ENCODE measurements at places on chromosomes 3 and 15.

DNA sequence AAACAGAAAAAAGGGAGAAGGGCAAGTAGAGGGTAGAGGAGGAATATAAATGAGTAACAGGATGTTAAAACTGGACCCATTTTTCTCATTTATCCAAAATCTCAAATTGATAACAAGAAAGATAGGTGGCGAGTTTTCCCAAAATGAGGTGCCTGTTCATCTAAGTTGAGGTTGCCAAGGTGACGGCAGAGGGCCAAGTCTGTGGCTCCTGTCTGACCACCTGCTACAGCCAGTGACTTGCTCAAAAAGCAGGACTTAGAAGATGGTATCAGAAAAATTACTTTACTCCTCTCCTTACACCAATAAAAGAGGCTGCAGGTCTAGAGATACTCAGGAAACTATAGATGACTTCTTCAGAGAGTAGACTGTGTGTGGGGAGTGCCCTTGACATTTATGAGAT is 137.6 kb upstream of the ZNF385D start:
- no peak for DNase-seq

DNA sequence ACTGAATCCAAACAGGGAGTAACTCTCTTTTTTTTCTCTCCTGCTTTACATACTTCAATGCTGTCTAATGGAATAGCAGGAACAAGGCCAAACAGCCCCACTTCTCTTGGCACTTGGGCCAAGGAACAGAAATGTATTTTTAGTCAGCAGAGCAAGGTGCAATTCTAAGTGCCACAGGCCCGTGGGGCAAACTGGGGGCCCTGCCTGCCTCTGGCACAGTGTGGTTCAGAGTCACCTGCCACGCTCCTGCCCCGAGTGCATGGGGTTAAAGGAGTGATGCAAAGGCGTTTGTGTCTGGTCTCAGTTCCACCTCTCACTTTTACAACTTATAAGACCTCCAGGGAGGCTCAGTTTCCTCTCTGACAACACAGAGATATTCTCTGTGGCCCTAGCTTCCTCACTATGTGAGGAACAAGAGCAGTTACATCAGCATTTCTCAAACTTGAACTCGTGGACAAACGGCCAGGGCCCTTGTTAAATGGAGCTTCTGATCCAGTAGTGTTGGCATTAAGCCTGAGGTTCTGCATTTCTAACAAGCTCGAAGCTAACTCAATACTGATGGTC is 51.3 kb downstream of the LRIG1 start:
- no peak for DNase-seq

DNA sequence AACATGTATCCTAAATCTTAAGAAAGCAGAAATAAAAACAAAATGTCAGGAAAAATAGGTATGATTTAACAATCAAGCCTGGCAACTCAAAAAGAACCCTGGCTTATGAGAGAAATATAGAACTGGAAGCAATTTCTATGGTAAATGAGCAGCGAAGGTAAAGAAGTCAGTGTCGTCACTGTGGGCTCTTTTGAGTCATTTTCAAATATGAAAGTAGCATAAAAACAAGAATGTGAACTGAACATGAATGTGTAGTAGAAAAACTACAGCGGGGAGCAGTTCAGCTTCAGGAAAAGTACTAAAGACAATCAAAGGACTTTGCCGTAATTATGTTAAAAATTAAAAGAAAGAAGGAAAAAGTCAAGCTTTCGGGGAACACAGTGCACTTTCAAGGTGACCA is 17.5 kb downstream of the LSG1 start:
- no peak for DNase-seq

DNA sequence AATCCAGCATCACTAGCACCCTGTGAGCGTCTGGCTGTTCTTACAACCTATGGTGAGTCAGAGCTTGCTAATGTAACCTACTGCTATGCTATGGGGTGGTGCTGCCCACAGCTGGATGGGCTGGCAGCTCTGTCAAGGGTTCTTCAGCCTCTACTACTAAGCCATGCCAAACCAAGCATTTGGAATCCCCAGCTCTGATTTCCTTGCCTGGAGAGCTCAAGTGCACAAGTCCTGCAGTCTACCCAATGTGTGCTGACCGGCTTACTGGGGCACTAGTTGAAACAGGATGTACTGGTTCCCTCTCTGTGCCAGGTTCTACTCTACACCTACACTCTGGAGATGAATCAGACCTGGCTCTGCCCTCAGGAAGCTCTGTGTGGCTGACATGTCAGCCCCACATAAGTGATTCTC is 4.2 kb downstream of the TEX264 start:
- no peak for DNase-seq

GRCh38 chr3:17039594-17039993 is 154.8 kb downstream of the PLCL2 start:
- DNase-seq: no peak

DNA sequence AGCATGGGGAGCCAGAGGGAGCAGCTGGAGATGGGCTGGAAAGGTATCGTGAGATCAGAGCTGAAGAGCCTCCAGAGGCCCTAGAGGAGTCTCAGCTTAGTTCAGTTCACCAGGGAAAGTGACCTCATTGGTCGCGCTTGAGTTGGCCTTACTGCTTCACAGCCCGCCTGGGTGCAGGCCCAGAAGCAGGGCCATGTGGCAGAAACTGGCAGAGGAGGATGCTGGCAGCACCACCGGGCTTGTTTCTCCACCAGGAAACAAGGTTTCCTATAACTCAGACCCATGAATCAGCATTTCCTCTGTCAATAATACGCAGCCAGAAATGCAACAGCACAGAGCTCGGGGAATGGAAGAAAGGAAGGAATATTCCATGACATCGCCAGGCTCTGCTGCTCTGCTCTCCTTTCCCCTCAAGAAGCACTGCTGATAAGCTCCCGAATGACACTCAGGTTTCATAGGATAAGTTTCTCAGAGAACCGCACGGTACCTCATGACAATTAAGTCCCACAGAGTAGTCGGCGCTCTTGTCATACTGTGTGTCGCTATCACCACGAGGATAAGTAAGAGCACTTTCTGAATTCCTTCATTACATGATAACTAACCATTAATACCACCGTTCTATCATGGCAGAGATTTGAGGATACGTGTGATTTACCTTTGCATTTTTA is 147.1 kb upstream of the LPP start:
- no peak for DNase-seq

DNA sequence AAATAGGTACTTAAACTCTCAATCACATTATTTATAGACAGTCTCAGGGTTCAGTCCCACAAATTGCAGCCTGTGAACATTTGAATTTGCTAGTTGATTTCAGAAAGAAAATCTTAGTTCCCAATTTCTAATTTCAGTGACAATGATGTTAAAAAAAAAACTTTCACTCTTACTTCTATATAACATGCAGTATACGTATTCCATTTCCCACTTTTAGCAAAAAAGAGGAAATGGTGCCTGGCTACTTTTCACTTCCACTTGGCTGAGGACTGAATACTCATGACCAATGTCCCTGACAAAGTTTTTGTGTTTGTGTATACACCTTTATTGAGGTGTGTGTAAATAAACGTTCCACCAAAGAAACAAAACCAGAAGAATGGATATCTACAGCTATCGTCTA is 32.1 kb upstream of the XCR1 start:
- no peak for DNase-seq

DNA sequence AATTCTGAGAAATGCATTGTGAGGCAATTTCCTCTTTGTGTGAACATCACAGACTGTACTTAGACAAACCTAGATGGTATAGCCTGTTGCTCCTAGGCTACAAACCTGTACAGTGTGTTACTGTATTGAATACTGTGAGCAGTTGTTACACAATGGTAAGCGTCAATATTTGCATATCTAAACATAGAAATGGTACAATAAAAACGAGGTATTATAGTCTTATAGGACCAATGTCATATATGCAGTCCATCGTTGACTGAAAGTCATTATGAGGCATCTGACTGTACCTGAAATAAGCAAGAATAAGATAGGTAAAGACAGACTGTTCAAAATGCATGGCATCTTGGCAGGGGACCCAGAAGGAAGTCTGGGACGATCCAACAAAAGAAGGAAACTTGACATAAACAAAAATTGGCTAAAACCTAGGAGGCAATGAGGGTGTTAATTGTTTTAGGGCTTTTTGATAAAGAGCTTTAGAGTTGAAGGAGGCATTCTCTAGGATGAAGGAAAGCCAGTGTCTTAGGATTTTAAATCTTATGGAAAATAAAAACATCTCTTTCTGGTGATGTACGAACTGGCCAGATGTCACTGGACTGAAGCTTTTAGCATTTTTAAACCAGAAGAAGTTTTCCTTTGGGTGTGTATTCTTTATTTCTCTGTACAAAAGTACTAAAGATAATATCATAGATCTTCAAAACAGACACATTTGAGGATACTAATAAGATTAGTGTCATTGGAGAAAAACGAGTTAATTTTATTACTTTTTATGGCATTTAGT is 9.2 kb upstream of the SPRED1 start:
- DNase-seq: no peak

DNA sequence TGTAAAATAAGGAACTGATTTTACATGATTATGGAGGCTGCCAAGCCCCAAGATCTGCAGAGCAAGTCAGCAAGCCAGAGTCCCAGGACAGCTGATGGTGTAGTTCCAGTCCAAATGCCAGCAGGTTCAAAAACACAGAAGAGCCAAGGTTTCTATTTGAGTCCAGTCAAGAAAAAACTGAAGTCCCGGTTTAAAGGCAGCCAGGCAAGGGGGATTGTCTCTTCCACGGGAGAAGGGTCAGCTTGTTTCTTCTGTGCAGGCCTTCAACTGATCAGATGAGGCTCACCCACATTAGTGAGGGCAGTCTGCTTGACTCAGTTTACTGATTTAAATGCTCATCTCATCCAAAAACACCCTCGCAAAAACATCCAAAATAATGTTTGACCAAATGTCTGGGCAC is 246.2 kb downstream of the PLCL2 start:
- DNase-seq: no peak

GRCh38 chr15:46266661-46267060 is 631.8 kb downstream of the SQOR start:
- no peak for DNase-seq

- DNase-seq: no peak
These were observed 8.9 kb downstream of the MUC4 start for GRCh38 chr3:195802795-195803194.

- no peak for DNase-seq
These were observed 4.9 kb downstream of the DUOXA2 start for GRCh38 chr15:45118996-45119395.

GRCh38 chr3:195583831-195584542 is at the start of gene APOD:
APOD (minus strand) TSS chr3:195583940; CDS start chr3:195579461, 4,479 bp downstream.
- no peak for DNase-seq

DNA sequence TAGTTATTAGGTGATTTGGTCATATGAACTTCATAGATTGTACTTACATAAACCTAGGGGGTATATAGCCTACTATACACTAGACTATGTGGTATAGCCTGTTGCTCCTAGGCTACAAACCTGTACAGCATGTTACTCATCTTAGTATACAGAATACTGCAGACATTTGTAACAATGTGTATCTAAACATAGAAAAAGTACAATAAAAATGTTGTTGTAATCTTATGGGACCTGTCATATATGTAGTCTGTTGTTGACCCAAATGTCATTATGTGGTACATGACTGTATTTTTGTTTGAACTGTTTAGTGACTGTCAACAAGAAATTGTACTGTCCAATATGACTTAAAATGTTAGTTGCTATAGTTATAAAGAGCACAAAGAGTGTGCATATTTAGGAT is 69.8 kb downstream of the TCF12 start:
- DNase-seq: no peak

DNA sequence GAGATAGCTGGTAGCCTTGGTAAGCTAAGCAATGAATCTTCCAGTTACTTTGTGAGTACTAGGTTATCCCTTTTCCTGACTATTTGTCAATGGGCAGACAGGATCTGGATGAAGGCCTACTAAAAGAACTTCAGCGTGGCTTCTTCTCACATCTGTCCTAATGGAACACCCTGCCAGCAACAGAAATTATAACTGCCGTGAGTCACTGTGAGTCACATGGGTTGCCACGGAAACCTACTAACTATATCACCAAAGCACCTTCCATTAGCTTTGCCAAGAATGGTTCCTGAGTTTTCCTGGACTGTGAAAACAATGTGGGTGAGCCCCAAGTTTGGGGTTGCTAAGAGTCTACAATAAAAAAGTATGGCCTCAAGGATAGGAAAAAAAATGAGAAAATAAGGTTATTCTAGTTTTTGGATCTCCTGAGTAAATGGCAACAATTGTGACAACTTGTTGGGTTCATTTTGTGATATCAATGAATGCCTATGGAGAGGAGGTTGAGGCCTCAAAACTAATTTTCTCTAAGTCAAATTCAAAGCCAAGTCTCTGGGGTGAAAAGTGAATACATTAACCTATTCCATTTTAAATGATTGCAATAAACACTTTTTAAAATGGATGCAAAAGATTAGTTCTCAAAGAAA is 195.1 kb upstream of the ICE2 start:
- no peak for DNase-seq

GRCh38 chr15:37820380-37821128 is 113.9 kb upstream of the TMCO5A start:
- DNase-seq: no peak

DNA sequence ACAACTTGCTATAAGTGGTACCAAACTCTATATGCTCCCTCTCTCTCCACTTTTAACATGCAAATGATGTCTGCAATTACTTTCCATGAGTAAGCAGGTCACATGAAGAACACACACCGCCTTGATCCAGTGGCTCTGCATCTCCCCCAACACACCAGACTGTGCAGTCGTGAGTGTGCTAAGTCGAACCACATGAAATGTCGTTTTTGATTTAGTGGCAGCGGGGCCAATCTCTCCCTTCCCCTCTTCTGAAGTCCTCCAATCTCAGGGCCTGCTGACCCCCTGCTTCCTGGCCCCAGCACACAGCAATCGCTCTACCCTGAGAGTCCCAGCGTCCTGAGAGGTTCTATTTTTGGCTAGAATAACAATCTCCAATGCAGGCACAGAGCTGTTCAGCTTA is 312.5 kb downstream of the SHQ1 start:
- no peak for DNase-seq

DNA sequence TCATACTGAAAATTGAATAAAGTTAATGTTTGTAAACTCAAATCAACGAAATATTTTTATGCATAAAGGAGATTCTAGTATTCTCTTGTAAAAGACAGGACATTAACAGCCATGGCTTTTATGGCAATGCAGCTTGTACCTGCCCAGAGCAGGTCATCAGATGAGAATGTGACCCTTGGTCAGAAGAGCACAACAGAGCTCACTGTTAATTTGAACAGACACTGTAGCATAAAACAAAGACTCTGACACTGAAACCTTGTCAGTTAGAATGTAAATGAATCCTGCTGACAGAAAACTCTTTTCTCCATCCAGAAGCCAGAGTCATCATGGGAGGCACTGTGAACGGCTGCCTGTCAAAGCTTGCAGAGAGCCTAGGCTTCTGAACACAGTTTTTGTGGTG is 410.6 kb downstream of the RAP2B start:
- no peak for DNase-seq

DNA sequence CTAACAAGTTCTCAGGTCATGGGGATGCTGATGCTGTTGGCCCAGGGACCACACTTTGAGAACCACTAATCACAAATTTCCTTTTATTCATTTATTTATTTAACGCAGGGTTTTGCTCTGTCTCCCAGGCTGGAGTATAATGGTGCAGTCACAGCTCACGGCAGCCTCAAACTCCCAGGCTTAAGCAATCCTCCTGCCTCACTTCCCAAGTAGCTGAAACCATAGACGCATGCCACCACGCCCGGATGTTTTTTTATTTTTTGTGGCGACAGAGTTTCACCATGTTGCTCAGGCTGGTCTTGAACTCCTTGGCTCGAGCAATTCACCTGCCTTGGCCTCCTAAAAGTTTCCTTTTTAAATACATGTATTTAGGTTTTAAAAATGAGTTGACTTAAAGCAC is 20.7 kb upstream of the ISLR2 start:
- no peak for DNase-seq
